ENCODE measurements at places on chromosomes 5 and 9.
A peak's percentile ranks its signal among the peaks of the same experiment; 100 is the strongest.

- no peak for DNase-seq
Observed at GRCh38 chr5:74433255-74433895, 207.2 kb downstream of the ENC1 start.

- no peak for DNase-seq
Observed at GRCh38 chr9:91346644-91347043, 15.1 kb downstream of the AUH start.

- DNase-seq: no peak
Observed at GRCh38 chr9:128102196-128102595, 25.3 kb downstream of the PTGES2 start.

DNA sequence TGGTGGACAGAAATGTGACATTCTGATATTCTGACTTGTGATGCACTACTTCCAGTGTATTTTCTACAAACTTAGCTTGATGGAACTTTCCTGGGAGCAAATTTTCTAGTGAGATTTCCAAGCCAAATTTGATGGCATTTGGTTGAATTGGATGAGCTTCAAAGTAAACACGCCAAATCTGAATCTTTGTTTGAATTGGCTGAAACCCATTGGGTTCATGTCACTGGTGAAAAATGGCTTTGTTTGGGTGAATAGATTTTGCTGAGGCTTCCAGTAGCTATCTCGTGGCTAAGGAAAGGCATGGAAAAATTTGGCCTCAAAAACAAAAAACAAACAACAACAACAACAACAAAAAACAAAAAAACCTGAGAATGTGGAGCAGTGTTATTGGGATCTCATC, 271.1 kb upstream of the RPS23 start:
- no peak for DNase-seq

DNA sequence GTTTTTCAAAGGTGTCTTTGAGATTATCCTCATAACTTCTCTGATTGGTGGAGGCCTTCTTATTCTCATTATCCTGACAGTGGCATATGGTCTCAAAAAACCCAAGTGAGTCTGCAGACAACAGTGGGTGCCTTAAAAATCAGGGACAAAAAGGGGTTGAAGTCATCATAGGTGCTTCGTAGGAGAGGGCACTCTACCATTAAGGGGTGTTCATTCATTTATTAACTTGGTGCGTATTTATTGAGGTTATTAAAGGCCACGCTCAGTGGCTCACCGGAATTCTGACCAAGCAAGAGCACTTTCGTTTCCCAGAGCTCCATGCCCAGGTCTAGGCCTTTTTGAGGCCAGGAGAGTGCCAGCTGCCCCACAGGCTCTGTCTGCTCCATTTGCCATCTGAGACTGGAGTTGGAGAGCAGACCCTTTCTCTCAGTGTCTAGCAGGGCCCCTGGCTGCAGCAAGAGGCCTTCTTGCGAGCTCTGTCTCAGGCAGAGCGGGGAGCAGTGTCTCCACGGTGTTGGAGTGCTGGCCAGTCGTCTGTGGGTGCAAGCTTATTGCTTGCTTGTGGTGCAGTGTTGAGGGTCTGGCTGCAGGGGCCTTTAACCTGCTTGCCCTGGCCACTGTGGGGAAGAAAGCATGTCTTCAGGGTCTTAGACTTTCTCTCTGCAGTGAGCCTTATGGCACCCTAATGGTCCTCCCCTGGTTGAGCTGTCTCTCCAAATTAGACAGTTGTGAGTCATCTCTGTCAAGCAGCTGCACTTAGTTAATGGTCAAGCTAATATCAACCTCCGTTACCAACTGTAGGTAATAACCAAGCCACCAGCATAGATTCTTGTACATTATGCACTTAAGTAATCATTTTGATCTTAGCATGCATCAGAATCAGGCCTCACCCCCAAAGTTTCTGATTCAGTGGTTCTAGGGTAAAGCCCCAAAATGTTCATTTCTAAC, 62.6 kb downstream of the IL31RA start:
- no peak for DNase-seq

DNA sequence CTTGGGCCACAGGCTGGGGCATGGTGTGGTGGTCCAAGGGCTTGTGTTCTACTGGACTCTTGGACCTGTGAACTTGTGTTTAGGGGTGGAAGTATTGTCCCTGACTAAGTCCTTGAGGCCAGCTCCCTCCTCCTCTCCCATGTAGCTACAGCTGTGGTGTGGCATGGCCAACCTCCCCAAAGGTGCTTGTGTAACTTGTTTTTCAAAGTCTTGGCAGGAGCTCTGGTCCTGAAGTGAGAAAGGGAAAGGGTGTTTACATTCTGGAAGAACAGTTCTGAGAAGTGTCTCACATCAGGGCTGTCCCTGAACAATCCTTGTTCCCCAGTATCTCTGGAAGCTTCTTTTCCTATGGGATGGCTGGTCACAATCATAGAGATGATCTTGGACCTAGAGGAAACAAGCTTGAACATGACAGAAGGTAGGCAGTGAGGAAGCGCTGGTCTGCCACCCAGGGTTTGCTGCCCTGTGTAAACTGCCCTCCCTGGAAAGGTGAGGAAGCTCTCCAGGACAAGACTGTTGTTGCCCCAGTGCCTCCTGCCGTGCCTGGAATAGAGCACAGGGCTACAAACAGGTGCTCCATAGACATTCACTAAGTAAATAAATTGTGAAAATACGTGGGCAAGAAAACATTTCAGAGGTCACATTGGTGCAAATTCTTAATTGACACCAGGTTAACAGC, 64.6 kb upstream of the KLF9 start:
- DNase-seq: no peak

DNA sequence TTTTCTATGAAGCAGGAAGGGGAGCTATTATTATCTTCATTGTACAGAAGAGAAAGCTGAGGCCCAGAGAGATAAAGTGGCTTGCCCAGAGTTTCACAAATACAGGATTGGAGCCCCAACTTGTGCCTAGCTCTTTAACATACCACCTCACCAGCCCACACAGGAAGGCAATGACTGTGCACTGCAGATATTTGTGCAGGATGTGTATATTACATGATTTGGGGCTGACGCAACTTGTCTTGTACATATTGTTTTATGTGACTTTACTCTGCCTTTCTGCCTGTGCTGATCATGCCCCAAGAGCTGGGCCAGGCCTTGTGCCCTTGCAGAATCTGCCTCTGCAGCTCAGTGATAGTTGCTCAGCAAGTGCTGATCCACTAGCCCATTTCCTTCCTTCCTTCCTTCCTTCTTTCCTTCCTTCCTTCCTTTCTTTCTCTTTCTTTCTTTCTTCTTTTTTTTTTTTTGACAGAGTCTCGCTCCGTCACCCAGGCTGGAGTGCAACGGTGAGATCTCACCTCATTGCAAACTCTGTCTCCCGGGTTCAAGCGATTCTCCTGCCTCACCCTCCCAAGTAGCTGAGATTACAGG, 106.6 kb upstream of the TBCA start:
- peak; percentile 7 for DNase-seq

DNA sequence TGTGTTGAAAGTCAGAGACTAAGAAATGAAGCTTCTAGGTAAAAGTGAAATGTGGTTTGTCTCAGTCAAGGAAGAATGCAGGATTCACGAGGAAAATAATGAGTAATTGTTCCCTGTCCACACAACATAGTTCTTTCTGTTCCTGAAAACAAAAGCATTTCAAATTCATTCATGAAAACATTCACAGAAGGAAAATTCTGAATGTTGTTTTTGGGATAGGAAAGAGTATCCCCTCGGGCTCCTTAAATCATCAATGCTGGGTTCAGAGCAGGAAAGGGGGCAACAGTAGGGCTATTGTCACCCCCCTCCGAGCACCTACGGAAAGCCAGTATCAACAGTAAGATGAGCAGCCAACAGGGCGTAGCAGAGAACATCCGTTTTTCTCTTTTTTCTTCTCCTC, 769.9 kb upstream of the ADAMTS16 start:
- no peak for DNase-seq

- DNase-seq: no peak
Observed at GRCh38 chr9:22415941-22416691, 30.5 kb upstream of the DMRTA1 start.

GRCh38 chr9:112239284-112239683, 64.2 kb upstream of the SUSD1 start:
- no peak for DNase-seq

DNA sequence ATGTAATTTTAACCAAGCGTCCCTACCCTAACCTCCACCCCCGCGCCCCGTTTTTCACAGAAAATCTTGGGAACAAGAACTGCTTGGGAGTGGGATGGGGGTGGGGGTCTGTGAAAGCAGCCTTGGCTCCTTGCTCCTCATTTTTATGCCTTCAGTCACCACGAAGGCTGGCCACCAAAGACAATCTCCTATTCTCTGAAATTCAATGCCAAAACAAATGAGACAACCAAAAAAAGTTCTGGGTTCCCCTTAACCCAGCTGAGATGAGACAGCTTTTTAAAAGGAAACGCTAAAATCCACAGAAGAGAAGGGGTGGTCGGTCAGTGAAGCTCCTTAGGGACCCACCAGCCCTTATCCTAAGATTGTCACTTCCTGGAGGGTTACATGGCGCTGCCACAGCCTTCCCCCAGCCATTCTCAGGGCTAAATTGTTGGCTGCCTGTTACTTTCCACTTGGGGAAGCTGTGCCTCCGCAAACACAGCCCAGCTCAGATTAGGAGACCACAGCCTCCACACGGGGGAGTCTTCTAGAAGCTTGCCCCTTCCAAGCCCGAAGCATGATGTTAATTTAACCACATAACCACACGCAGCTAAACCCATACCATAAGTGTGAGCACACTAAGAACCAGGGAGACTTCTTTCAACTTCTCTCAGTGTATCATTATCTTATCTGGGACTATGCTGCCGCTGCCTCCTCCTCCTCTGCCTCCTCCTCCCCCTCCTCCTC, 136.3 kb downstream of the FOXD1 start:
- no peak for DNase-seq

DNA sequence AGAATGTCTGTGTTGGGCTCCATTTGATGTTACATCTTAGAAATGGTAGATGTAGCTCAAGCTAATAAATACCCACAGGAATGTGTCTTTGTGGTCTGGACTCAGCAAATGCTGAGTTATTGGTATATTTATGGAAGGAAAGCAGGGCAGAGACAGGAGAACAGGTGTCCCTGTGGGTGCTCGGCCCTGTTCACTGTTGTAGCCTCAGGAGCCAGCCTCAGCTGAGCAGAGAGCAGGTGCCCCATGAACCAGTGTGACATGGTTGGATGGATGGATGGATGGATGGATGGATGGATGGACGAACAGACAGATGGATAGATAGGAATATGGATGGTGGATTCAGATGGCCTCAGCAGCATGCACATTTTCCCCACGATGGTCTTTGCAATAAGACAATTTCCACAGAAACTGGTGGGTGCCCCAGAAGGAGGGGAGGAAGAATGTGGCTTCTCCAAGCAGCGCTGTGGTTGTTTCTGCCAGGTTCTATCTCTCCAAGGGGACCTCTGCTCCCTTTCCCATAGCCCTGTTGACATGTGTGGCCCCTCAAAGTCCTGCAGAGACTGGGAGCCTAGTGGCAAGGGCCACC, 8.2 kb upstream of the IRF1 start:
- DNase-seq: peak; percentile 49

DNA sequence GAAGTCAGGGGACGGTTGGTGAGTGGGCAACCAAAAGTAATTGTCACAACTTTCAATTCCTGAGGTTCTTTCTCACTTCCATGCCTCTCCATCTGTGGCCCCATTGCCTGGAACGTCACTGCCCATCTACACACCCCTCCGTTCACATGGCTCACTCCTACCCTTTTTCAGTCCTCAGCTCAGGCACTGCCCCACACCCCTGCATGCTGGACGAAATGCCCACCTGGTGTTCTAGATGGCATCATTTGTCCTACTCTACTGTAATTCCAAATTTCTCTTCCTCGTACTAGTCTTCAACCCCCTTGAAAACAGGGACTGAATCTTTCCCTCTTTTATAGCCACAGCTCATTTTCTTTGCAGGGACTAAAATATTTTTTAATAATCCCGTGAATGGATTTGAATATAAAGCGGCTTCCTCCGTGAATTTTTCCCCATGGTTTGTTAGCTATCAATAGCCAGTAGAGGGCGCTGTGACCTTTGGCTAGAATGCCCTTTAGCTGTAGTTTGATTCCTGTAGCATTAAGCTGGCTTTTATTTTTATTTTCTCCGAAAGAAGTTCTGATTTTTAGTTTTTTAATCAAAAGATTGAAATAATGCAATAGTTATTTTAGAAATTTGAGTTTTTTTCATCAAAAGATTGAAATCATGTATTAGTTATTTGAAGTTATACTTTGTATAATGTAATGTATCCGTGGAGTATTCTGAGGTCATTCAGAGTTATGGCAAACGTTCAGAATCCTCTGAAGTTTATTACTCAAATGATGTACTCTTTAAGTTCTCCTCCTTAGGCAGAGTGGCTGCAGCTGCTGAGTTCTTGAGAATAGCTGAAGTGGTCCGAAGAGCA, 232.1 kb downstream of the SH3GL2 start:
- DNase-seq: no peak

DNA sequence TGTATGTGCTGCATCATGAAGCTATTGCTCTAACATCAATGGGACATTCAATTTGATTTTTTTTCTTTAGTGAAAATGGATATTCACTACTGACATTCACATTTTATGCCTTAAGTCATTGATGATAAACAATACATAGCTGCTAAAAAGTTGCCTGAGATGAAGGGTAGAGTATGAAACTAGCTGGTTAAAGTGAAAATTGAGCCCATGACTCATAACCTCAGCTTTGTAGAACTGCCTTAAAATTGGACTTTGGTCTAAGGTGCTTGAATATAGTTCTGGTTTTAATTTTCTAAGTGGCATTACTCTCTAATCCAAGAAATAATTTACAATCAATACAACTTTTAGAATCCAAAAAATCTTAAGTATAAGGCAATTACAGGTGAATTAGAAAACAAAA, 740.4 kb upstream of the RIOK2 start:
- DNase-seq: no peak

GRCh38 chr9:6973762-6974161, 216.0 kb downstream of the KDM4C start:
- no peak for DNase-seq

DNA sequence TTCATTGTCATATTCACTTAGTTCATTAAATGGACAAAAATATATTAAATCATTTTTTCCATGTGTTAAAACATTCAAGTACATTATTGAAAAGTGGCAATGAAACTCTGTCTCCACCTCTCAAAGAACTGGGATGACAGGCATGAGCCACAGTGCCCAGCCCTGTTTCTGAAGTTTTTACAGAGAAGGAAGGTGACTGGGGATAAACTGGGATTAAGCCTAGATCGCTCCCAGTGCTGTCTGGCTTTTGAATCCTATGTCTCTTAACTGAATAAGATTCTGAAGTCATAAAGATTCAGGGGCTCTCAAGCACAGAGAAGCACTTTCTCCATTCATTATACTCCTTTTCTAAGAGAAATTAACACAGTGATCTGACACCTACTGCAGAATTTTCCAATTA, 88.3 kb downstream of the SLC38A9 start:
- DNase-seq: no peak
